ENCODE measurements at places on chromosomes 11 and 22. TPM values are rescaled to one million over a fixed set of nuclear protein-coding genes. Genes with fewer than 3 reads are reported as not detected.

Gene ZNF214
- not detected for total RNA-seq

Gene CABP7
- 0.21 TPM for total RNA-seq

Gene OVOL1
- total RNA-seq, result not detected

Gene SOX10
- not detected for total RNA-seq

Measured in mononuclear cell (primary cell).